Peyer's patch (tissue), 4 donors: ENCODE measurements at places on chromosomes 7 and 10.

- H3K27me3 ChIP-seq, result no peaks in the 10 kb centered on the region
- H3K27ac ChIP-seq, result no peak overlapping the region
- no peak for DNase-seq
- H3K4me1 ChIP-seq, result no peaks in the 10 kb centered on the region
- no peaks in the 10 kb centered on the region for H3K36me3 ChIP-seq
These were observed 376.9 kb downstream of the CALN1 start for GRCh38 chr7:72035266-72035665.

- DNase-seq, result no peak
- H3K4me1 ChIP-seq, result no peaks in the 10 kb centered on the region
- no peaks in the 10 kb centered on the region for H3K27me3 ChIP-seq
- H3K36me3 ChIP-seq, result no peaks in the 10 kb centered on the region
- H3K4me3 ChIP-seq, result no peak overlapping the region
These were observed 406.1 kb downstream of the TCERG1L start for GRCh38 chr10:130905386-130905785.

GRCh38 chr7:39367943-39368342 lies 198.3 kb upstream of the YAE1 start:
- H3K27ac ChIP-seq, result no peak overlapping the region
- H3K4me1 ChIP-seq, result no peaks in the 10 kb centered on the region
- H3K36me3 ChIP-seq, result no peaks in the 10 kb centered on the region
- no peaks in the 10 kb centered on the region for H3K27me3 ChIP-seq

- no peaks in the 10 kb centered on the region for H3K36me3 ChIP-seq
- no peak overlapping the region for H3K27ac ChIP-seq
- peaks cover 16% of the 10 kb centered on the region for H3K4me1 ChIP-seq
- no peaks in the 10 kb centered on the region for H3K27me3 ChIP-seq
These were observed 25.3 kb upstream of the PPIF start for GRCh38 chr10:79321951-79322350.

DNA sequence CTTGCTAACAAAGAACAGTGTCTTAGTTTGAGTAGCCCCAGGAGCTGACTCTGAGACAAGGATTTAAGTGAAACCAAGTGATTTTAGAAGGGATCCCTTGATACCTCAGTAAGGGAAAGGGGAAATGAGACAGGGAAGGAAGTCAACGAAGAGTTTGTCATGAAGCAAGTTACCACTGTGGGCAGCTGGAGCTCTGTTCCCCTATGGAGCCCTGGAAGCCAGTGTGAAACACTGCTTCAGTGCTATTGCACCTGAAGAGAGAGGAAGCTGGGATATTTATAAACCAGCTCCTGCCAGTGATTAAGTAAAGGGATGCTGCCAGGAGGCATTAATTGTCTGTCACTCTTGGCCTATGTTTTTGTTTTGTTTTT lies 58.9 kb upstream of the WAPL start:
- no peak overlapping the region for H3K4me3 ChIP-seq
- DNase-seq, result no peak
- no peaks in the 10 kb centered on the region for H3K4me1 ChIP-seq
- H3K27me3 ChIP-seq, result no peaks in the 10 kb centered on the region

DNA sequence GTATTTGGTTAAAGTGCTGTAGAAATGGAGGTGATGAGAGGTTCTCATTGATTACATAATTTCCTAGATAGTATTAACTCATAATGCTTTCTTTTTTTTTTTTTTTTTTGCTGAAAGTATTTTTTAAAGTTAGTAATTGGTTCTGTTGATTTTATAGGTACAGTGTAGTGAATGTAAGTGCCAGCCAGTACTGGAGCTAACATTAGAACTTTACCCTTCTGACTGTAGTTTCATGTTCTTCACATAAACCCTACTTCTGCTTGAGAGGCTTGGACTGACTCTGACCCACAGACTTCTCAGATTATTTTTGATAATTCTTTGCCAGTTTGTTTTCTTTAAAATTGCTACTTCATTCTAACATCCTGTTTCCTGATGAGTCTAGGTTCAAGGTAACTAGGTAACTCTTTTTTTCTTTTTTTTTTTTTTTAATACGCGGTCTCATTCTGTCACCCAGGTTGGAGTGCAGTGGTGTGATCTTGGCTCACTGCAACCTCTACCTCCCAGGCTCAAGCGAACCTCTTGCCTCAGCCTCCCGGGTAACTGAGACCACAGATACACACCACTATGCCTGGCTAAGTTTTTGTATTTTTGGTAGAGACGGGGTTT lies 92.2 kb upstream of the OIT3 start:
- H3K27ac ChIP-seq, result no peak overlapping the region
- H3K36me3 ChIP-seq, result no peaks in the 10 kb centered on the region
- DNase-seq, result no peak
- H3K27me3 ChIP-seq, result no peaks in the 10 kb centered on the region
- H3K4me3 ChIP-seq, result no peak overlapping the region
- H3K4me1 ChIP-seq, result no peaks in the 10 kb centered on the region

DNA sequence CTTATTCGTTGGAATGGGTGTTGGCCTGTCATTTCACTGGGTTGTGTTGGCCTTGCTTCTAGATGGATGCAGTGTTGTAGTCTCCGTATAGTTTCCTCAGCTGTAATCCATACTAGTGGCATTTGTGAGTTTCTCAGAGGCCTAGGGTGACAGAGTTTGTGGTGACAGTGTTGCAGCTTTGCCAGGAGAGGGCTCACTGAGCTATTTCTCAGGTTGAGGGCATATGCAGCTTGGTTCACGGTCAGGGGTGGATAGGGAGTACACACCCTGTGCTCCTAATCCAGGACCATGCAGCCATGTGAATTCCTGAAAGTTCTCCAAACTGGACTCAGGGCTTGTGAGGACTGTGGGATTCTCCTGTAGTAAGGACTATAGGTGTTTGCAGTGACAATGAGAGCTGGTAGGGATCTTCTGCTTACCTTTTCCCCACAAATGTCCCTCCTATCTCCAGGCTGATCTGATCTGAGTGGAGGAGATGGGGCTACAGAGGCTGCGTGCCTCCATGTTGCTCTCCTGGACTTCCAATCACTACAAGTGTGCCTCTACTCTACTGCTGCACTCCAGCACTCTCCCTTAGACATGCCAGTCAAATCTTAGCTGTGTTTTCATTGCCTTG lies 229.0 kb downstream of the STK31 start:
- no peak overlapping the region for H3K4me3 ChIP-seq
- no peaks in the 10 kb centered on the region for H3K36me3 ChIP-seq
- H3K27me3 ChIP-seq, result no peaks in the 10 kb centered on the region

DNA sequence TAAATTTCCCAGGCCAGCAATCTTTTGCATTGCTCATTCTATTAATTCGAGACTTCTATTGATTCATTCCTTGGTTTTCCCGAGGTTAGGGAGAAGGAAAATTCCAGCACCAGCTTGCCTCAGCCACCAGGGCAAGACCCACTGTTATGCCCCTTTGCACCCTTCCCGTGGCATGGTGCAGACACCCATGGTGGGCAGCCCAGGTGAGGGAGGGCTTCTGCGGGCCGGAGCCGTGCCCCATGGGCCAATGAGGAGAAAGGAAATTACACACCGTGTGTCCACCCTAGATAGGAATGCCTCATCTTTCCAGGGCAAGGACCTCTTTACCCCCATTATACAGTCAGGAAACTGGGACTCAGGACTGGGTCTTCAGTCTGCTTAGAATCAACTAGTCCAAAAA lies 4.5 kb upstream of the GRID1 start:
- no peaks in the 10 kb centered on the region for H3K36me3 ChIP-seq
- H3K27me3 ChIP-seq, result peaks cover 7% of the 10 kb centered on the region

- DNase-seq, result no peak
- H3K27me3 ChIP-seq, result no peaks in the 10 kb centered on the region
- H3K4me3 ChIP-seq, result no peak overlapping the region
- H3K4me1 ChIP-seq, result no peaks in the 10 kb centered on the region
These were observed 15.5 kb upstream of the FAM3C start for GRCh38 chr7:121411597-121411979.

- no peaks in the 10 kb centered on the region for H3K36me3 ChIP-seq
- no peaks in the 10 kb centered on the region for H3K27me3 ChIP-seq
- H3K27ac ChIP-seq, result no peak overlapping the region
- no peak overlapping the region for H3K4me3 ChIP-seq
- DNase-seq, result no peak
These were observed 257.3 kb upstream of the AKR1E2 start for GRCh38 chr10:4568731-4569130.

- H3K27me3 ChIP-seq, result no peaks in the 10 kb centered on the region
- peaks cover 6% of the 10 kb centered on the region for H3K4me1 ChIP-seq
- H3K4me3 ChIP-seq, result no peak overlapping the region
These were observed 11.4 kb downstream of the NPVF start for GRCh38 chr7:25216837-25217236.

- no peak overlapping the region for H3K27ac ChIP-seq
- no peaks in the 10 kb centered on the region for H3K36me3 ChIP-seq
- H3K27me3 ChIP-seq, result no peaks in the 10 kb centered on the region
- no peaks in the 10 kb centered on the region for H3K4me1 ChIP-seq
- H3K4me3 ChIP-seq, result no peak overlapping the region
- no peak for DNase-seq
These were observed 260.8 kb downstream of the FGFR2 start for GRCh38 chr10:121337427-121337826.

DNA sequence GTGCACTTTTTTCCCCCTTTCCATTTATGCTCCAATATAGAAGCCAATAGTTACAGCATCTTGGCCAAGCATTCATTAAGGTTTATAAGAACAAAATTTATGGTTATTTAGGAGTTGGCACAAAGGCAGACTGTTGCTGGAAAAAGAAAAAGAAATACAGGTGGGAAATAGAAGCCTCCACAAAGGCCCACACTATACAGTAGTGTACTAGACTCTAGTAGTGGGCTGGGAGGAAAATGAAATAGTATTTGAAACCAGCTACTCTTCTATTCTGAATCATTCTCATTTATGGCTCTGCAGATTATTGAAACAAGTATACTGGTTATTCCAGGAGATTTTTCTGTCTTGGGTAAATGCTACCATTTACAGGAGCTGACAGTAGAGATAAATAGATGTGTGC lies 80.9 kb upstream of the CDK6 start:
- no peaks in the 10 kb centered on the region for H3K27me3 ChIP-seq
- H3K36me3 ChIP-seq, result no peaks in the 10 kb centered on the region
- no peaks in the 10 kb centered on the region for H3K4me1 ChIP-seq
- DNase-seq, result no peak
